ENCODE measurements at places on chromosomes 12 and 14. TPM values are rescaled to one million over a fixed set of nuclear protein-coding genes. Genes with fewer than 3 reads are reported as not detected.
A peak's percentile ranks its signal among the peaks of the same experiment; 100 is the strongest.

- DNase-seq = no peak
Observed at GRCh38 chr12:93612776-93613175, 40.3 kb downstream of the SOCS2 start.

DNA sequence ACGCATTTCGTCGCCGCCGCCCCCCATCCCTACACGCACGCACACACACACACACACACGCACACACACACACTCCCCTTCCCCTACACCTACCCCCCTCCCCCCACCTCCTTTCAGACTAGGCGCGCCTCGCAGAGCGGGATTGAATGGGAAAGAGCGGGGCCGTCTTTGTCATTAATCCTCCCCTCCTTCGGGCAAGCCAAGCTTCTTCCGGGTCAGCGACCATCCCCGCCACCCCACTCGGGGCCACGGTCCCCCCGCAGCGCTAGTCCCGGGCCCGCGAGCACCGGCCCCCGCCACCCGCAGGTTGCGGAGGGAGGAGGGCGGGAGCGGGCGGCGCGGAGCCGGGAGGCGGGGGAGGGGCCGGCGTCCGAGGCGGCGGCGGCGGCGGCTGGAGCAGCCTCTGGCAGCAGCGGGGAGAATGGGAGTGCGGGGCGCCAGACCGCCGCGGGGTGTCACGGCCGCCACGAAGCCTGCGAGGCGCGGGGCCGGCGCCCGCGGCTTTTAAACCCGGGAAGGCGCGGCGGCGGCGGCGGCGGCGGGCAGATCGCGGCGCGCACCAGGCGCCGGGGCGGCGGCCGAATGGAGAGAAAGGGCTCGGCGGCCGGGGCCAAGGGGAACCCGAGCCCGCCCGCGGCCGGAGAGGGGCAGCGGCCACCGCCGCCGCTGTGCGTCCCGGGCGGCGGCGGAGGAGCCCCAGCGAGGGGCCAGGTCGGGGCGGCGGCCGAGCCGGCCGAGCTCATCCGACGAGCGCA is at the start of gene TTC9:
Gene TTC9 (plus strand): TSS at position 369 of the 755 bp plus-strand sequence. CDS start 214 bp downstream, at position 583.
- peak; percentile 35 for DNase-seq

DNA sequence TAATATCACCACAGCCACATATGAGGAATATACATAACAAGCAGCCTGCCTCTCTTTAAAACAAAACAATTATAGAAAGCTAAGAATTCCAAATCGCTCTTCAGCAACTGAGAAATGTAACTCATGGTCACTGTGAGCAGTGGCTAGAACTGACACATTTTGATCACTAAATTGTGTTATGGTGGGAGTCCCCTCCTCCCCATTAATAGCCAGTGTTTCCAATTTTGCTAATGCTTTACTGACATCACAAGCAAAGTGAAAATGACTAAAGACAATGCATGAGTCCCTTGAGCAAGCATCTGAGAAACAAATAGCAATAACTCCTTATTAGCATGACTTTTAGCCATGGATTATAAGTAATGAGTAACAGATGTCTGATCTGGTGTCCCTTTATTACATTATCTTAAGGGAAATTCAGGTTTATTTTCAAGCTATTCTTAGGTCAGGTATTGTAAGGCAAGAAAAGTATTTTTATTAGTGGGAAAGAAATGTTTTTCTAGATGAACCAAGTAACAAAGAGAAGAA is 148.3 kb downstream of the KCNH5 start:
- DNase-seq = no peak

DNA sequence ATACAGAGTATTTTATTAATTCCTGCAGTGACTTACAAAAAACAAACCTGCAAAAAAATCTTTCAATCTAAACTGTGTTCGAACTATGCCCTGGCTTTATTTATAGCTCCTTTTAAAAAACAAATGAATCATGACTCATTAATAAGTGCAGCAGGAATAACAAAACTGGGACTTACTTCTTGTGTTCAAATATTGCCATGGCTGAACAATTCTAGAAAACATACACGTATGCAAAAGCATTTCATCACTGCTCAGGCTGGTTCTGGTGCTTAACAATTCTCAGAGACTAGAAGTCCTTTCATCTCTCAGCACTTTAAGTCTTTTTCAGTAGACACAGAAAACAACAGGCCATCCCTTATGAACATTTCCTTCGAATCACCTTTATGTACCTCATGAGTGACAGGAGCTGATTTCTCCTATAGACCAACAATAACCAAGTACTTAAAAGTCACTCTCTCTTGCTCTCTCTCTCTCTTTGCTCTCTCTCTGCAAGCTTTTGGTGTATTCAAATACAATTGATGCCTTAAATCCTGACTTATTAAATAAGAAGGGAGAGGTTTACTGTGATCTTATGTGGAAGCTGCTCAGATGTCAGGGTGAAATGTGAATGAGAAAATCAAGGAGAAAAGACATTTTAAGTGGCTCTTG is 268.8 kb downstream of the TTC8 start:
- DNase-seq = no peak

DNA sequence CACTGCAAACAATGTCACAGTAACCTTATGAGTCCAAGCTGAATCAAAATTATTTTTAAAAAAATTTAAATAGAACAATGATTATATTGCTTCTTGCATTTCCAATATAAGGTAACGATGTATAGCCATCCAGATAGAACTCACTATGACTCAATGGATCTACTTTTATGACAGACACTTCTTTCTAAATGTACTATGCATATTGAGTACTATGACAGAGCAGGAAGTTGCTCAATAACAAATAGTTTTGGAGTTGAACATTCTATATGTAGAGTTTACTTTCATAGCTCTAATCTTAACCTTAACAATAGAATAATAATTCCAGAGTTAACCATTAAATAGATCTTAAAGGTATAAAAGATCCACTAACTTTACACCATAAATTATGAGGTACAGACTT is 46.7 kb upstream of the ALG10B start:
- no peak for DNase-seq

PTPRB gene
- 0.02 TPM for total RNA-seq

BHLHE41 gene
- 4.1 TPM for total RNA-seq

IAPP gene
- not detected for total RNA-seq
